Stimulated activated CD8-positive, alpha-beta memory T cell treated with anti-CD3 and anti-CD28 coated beads, Interleukin-7, amount 100 ng/mL, for 4 hours (primary cell): ENCODE measurements at places on chromosomes 6 and 20.
A peak's percentile ranks its signal among the peaks of the same experiment; 100 is the strongest.

GRCh38 chr6:154930451-154930851, 64.7 kb upstream of the TIAM2 start:
- DNase-seq: no peak

DNA sequence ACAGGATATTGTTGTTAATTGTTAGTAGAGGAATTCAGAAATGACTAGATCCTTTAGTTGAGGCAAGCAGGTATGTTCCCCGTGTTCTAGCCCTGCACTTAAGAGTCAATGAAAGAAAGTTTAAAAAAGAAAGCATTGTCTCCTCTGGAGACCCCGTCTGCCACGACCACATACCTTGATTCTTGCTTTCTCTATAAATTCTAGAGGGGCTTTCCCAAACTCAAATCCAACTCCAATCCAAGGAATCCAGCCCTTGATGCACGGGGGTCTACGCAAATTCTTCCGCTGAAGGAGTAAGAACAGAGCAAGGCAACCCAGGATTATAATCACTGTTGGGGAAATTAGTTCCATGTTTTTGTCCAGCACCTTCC, 401 bp downstream of the CYP39A1 start:
- DNase-seq: no peak

- no peak for DNase-seq
These were observed 3.2 kb upstream of the IFNGR1 start for GRCh38 chr6:137222381-137222780.

- DNase-seq: no peak
These were observed 1.9 kb upstream of the HMGA1 start for GRCh38 chr6:34234667-34235306.

DNA sequence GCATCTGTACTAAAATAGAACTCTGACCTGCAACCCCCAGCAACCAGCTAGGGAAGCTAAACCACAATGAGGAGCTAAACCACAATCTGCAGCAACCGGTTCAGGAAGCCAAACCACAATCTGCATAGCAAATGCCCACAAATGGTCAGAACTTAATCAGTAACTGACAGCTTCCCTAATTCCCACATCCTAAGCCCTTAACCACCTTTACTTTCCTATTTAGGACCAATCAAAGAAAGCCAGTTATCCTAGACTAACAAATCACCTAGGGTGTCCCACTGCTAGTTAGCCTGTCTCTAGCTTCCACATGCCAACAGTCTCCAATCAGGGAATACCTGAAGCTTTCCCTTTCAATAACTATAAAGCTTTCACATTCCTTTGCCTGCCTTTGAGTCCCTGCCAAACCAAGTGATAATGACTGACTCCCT, 424.6 kb upstream of the PTCHD4 start:
- no peak for DNase-seq

DNA sequence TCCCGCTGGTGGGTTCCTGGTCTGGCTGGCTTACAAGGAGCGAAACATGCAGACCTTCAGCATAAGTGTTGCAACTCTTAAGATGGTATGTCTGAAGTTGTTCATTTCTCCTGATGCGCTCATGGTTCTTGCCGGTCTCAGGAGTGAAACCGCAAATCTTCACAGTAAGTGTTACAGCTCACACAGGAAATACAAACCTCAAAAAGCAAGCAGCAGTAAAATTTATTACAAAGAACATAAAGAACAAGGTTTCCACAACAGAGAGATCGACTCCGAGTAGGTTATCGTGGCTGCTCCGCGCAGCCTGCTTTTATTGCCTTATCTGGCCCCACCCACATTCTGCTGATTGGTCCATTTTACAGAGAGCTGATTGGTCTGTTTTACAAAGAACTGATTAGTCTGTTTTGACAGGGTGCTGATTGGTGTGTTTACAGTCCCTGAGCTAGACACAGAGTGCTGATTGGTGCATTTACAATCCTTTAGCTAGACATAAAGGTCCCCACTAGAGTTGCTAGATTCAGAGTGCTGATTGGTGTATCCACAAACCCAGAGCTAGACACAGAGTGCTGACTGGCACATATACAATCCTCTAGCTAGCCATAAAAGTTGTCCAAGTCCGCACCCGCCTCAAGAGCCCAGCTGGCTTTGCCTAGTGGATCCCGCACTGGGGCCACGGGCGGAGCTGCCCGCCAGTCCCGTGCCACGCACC, 39.2 kb downstream of the TRIM27 start:
- DNase-seq: peak; percentile 47
